ENCODE measurements at places on chromosomes 16 and 17.
A peak's percentile ranks its signal among the peaks of the same experiment; 100 is the strongest.

DNA sequence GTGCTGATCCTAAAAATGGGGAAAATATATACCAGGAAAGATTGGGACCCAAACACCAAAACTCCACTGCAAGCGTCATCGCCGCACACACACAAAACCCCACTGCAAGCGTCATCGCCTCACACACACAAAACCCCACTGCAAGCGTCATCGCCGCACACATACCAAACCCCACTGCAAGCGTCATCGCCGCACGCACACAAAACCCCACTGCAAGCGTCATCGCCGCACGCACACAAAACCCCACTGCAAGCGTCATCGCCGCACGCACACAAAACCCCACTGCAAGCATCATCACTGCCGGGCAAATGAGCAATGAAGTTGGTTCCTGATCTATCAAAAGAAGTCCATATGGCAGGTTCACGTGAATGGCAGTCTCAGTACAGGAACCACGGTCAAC lies 144.4 kb downstream of the SLC39A11 start:
- DNase-seq = no peak

DNA sequence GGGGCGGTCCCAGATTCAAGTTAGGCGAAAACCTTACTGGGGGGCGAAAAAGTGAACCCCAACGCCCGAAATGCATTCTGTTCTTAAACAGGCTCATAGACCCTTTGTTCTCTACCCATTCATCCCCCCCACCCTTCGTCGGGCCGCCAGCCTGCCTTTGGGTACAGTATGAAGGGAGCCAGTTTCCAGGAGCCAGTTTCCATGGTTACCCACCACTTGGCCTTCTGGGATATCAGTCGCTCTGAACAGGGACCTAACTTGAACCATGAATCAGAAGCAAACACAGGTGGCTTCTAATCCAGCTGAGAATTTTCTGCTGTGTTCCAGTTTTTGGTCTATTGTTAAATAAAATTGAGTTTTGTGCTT lies 532 bp downstream of the DHX40 start:
- peak; percentile 75 for DNase-seq

GRCh38 chr16:52634104-52634503 lies 87.2 kb upstream of the TOX3 start:
- DNase-seq = no peak

DNA sequence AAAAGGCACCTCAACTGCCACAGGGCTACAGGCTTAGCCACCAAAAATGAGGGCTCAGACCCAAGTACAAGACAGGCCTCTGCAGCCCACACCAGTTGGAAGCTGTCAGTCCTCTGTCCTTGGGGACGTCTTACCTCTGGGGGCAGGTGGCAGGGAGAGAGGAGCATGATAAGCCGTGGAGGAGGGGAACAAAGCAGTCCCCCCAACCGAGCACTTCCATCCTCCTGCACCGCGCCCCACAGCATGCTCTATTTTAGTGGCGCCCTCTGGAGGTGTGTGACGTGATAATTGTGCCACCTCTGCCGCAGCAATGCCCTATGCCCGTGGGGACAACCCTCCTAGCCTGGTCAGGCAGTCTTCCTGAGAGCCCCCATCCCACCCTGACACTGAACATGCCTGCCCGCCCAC lies 13.6 kb downstream of the G6PC3 start:
- no peak for DNase-seq

DNA sequence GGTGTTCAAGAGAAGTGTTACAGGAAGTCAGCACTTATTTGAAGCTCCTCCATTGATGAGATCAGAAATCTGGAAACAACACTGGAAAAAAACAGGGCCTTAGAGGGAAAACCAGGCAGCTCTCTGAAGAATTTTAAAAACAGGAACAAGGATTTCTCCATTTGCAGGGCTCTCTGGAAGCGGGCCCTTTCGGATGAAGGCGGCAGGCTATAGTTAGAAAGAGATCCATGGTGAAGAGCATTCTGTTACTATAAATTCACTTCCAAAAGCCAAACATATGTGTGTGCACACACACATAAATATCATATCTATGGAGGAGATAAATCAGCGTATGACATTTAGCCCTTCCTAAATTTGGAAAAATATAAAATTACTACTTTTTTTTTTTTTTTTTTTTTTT lies 42.6 kb upstream of the GRIN2A start:
- no peak for DNase-seq

GRCh38 chr17:81328978-81329926 lies 34.1 kb upstream of the SLC38A10 start:
- DNase-seq = peak; percentile 83

DNA sequence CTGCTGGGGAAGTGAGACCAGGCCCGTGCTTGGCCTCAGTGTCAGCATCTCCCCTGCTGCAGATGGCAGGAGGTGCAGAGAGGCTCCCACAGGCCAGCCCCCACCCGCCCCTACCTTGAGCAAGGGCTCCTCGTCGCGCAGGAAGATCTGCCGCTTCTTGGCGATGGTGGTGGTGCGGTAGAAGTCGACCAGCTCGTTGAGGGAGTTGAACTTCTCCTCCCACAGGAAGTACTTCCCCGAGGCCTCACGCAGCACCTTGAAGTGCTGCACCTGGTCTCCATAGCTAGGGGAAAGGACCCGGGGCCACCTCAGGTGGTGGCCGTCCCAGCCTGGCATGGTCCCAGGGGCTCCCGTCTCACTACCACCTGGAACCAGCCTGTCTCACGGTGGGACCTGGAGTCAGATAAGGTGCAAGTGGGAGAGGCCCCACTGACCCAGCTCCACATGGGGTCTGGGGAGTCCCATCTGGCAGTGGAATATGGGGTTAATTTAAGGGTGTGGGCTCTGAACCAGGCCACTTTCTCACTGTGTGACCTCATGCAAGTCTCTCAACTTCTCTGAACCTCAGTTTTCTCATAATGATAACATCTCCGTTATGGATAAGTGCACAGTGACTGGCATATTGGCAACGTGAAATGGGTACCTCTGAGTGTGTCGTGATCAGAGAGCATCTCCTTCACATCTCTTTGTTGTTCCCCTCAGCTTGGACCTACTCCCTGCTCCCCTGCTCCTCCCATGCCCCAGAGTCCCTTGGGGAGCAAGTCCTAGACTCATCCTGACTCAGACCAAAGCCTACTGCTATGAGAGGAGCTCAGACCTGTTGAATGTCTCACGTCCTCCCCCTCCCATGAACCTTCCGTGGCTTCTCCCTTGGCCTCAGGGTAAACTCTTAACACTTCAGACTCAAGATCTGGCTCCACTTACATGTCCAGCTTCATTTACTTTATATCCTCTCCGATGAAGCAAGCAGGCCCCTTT lies 19.8 kb upstream of the FAM83G start:
- no peak for DNase-seq

DNA sequence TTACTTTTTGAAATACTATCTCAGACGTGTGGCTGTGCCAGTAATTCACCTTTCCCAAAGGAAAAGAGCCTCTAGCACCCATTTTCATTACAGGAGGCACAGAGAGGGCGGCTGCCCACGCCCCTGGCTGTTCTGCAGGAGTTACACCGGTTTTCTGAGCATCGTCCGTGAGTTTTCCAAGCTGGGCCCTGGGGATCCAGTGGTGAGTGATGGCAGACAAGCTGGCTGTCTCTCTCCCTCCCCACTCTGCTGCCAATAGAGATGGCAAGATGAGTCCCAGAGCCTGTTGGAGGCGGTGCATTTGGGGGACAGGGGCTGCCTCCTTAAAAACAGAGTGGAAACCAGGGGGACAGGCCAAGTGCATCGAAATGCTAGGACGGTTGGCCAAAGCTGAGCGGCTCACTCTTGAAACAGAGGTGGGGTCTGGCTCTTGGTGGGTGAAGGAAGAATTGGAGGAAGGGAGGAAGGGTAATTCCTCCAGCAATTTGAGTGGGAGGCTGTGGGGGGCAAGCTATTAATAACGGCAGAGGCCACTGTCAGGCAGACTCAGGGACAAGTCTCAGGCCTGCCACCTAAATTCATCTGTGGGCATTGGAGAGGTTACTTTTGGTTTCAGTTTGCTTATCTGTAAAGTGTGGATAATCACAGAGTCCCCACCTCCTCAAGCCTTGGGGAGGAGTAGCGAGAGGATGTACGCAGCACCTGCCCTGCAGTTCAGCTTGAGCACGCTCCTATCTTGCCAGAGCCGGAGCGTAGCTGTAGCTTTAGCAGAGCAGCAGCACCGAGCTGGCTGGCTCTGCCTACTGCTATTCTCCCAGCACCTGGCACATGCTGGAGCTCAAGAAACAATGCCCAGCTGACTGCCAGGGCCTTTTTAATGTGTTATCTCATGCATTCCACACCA lies 7.5 kb upstream of the NOS2 start:
- peak; percentile 6 for DNase-seq

DNA sequence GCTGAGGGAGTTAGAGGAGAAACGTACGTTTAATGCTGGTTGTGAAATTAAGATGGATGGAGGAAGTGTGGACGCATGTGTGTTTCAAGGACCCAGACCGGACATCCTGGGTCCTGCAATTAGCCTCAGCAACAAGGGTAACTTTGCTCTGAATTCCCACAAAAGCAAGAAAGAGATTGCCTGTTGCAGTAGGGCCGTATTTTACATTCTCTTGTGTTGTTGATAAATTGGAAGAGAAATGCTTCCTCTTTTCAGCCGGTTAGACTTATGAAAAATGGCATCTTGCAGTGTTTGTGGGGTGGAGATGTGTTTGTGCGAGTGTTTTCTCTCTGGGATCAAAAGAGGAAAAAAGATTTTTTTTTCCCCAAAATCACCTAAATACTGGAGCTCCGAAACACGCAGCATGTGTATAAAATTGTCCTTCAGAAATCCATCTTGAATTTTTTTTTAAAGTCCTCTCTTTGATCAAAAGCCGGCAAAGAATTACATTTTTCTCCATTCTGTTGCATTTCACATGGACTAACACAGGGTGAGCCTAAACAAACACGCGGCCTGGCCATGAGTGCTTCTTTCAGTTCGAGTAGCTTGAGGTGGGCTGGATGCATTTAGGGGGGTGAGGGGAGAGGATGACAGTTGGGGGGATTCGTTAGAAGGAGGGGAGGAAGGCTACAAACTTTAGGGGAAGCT lies 251.6 kb downstream of the C16orf95 start:
- no peak for DNase-seq

- DNase-seq = no peak
Measured at GRCh38 chr17:72706396-72706981, 386.0 kb downstream of the SLC39A11 start.

DNA sequence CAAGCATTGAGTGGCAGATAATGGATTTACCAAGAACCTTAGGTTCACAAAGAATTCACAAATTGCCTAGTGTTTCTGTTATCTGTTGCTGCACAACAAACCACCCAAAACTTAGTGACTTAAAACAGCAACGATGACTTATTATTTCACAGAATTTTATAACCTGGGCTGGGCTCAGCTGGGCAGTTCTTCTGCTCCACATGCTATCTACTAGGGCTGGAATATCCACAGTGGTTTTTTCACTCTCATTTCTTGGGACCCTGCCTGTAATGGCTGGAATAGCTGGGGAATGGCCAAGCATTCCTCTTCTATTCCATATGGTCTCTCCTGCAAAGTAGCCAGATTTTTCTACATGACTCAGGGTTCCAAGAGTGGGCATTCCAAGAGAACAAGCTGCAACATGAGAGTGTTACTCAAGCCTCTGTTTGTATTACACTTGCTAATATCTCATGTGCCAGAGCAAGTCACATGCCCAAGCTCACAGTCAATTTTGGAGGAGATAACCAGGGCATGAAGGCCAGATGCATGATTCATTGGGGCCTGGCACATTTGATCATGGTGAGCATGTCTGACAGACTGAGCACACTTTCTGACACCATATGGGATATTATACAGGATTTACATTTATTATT lies 4.9 kb upstream of the PSMD7 start:
- DNase-seq = no peak

DNA sequence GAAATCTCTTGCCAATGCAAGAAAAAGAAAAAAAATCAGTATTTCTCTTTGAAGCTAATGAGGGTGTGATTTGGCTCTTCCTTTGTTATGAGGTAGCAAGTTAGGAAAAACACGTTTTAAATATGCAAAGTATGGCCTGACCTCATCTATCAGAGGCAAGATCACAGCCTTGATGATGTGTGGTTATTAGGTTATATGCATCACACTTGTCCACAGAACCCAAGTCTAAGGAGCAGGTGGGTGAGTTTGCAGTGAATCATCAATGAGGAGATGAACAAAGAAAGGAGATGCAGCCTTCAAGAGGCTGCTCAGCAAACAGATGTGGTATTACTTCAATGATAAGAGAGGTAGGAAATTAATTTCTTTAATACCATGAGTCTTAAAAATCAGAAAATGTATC lies 594.8 kb upstream of the CDH5 start:
- DNase-seq = no peak

- DNase-seq = no peak
Measured at GRCh38 chr17:50181591-50182560, 16.1 kb downstream of the SGCA start.

DNA sequence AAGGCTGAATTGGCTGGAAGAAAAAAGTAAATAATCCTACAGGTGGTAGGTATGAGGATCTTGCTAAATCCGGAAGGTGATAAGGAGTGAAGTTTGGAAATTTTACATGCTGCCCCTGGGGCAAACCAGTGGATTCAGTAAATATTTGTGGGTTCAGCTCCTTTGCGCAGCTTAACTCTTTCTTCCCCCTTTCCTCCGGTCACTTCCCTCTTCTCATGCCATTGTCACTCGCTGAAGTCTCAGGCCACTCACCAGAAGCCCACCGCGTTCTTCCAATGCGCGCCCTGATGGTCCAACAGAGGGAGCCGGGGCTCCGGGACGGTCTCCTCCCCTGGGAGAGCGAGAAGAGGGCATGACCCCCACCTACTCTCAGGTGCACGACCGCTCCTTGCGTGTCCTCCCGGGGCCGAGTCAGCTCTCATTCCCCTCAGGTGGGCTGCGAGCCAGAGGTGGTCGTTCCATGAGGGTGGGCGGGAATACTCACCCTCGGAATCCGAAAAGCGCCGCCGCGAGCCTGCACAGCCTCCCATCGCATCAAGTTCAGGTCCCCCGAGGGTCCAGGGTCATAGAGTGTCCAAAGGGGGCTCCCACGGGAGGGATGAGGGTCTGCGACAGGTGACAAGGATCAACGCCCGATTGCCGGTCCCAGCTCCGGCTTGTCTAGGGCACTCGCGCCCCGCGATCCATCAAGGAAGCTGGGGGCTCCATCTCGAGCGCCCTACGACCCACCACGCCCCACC lies 474 bp downstream of the CLN3 start:
- no peak for DNase-seq

GRCh38 chr16:17548825-17549224 lies 78.1 kb upstream of the XYLT1 start:
- no peak for DNase-seq

GRCh38 chr17:60664022-60664421 lies 13.6 kb upstream of the BCAS3 start:
- no peak for DNase-seq

GRCh38 chr17:43832168-43832975 lies 574 bp downstream of the MPP3 start:
- no peak for DNase-seq

- DNase-seq = no peak
Measured at GRCh38 chr17:1473841-1474240, 17.8 kb upstream of the CRK start.

GRCh38 chr17:34384271-34384670 lies 21.2 kb upstream of the CCL1 start:
- DNase-seq = no peak

GRCh38 chr16:35733971-35734702 lies 2274.7 kb downstream of the TP53TG3F start:
- no peak for DNase-seq

GRCh38 chr16:81693041-81693743 lies 85.9 kb upstream of the PLCG2 start:
- no peak for DNase-seq

Data from kidney glomerular epithelial cell (primary cell).